Activated CD4-positive, alpha-beta T cell treated with anti-CD3 and anti-CD28 coated beads, Interleukin-10, Interleukin-2, amounts not matched to agents 100 ng/mL and 50 ng/mL, durations not matched to agents 16 hours and 8 hours (primary cell): ENCODE measurements at places on chromosomes 4 and X.

- no peak for DNase-seq
Observed at GRCh38 chrX:55210931-55211677, 9.0 kb upstream of the PAGE5 start.

DNA sequence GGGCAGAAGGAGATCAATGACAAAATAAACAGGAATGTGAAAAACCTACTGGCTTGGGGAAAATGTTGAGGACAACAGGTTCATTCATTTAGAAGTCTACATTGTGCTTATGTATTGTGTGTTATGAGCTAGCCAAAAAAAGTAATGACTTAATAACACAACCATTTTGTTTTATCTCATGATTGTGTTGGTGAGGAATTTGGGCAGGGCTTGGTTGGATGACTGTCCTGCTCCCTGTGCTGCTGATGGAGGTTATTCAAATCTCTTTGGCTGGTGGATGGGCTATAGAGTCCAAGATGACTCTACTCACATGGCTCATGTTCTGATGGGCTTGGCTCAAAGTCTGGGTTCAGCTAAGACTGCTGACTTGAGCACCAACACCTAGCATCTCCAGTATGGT, 116.3 kb downstream of the HS3ST1 start:
- DNase-seq, result no peak

DNA sequence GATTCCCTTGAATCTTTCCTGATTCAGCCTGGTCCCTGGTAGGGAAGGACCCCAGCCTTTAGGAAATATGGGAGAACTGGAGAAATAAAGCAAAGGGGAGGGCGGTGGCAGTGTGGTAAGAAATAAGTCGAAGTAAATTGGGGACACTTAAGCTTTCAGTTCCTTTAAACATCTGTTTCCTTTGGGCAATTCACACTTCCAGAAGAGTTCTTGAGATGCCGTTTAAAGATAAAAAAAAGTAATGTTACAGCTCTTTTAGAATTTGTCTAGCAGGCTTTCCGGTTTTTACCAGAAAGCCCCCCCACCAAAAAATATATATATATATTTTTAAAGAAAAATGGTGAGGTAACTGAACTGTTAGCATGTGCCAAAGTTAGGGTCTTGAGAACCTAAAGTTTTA, 46.6 kb downstream of the TSPAN7 start:
- DNase-seq, result no peak

- no peak for DNase-seq
Observed at GRCh38 chrX:101117701-101118100, 19.7 kb downstream of the CENPI start.

DNA sequence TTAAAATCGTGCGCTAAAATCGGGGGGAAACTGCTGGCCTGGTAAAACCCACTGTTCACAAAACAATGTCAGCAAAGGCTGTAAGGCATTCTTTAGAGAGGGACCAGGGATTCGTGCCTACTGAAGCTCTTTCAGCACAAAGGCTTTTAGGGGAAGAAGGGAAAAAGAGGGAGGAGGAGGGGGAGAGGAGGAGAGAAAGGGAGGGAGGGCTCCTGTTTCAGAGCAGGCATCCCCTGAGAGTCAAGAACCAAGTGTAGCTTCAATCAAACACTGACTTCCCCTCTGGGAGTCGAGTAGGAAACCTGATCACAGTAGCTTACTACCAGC, 9.5 kb downstream of the BCOR start:
- no peak for DNase-seq

DNA sequence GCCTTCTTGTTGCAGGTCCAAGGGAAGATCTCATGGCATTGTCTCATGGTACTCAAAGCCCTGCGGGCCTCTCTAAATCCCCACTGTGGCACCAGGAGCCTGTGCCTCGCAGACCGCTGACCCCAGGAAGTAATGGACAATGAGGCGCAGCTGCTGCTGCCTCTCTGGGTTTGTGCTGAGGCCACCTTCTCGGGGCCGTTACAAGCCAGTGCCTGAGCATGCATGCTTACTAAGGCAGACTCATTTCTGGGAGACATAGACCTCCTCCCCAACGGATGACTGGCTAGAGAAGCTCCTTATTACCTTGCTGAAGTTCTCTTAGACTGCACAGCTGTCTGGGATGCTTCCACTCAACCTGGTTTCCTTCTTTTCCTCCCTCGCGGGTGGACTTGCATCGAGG, 1.3 kb downstream of the BDH2 start:
- DNase-seq, result no peak

DNA sequence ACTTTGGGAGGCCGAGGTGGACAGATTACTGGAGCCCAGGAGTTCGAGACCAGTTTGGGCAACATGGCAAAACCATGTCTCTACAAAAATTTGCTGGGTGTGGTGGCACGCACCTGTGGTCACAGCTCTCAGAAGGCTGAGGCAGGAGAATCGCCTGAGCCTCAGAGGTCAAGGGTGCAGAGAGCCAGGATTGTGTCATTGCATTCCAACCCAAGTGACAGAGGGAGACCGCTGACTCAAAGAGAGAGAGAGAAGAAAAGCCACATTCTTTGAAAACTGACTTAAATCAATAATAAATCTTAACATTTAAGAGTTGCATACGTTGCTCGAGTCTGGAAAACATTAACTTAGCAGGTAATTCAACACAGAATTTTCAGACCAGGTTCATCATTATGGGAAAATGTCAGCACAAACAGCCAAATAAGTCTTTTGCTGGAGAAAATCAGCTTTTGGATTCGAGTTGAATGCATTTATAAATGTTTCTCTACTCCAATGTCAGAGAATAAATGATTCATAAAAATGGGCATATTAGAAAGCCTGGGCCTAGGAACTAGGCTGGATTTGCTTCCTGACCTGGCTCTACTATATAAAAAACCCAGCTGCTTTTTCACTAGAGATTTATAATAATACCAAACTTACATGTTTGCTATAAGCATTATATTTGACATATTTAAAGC, 68.3 kb upstream of the RBPJ start:
- DNase-seq, result peak; percentile 73

GRCh38 chr4:110270492-110271197, 72.2 kb upstream of the ELOVL6 start:
- DNase-seq, result no peak

- no peak for DNase-seq
Observed at GRCh38 chr4:173697840-173698239, 167.8 kb upstream of the HAND2 start.

DNA sequence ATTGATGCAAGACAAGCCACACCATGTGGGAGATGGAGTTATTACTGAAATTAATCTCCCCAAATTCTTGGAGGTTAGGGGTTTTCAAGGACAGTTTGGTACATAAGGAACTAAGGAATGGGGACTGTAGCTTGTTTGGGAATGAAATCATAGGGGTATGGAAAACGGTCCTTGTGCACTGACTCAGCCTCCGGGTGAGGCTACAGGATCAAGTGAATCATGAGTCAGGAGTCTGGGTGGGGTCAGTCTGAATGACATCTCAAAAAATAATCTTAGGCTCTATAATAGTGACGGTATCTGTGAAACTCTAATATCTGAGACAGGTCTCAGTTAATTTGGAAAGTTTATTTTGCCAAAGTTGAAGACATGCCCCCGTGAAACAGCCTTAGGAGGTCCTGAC, 128.5 kb upstream of the CYSLTR1 start:
- no peak for DNase-seq

GRCh38 chrX:18422325-18422724, 3.1 kb upstream of the CDKL5 start:
- DNase-seq, result no peak

DNA sequence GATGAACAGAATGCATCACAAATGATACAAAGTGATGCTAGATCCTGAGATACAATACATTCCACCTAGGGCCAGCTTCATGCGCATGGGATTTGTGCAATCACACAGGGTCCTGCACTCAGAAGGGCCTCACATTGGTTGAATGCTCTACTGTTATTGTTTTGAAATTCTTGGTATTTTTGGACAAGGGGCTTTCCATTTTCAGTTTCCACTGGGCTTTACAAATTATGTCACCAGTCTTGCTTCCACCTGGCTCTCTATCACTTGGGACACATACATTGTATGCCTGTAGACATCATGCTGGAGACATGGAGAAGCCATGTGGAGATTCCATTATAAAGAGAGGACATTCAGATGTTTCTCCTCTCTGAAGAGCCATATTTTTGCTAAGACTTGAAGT, 155.8 kb downstream of the NAA11 start:
- no peak for DNase-seq

GRCh38 chrX:10538831-10539230, 81.6 kb downstream of the MID1 start:
- DNase-seq, result no peak

GRCh38 chrX:30627818-30628652, 25.2 kb upstream of the GK start:
- DNase-seq, result no peak

DNA sequence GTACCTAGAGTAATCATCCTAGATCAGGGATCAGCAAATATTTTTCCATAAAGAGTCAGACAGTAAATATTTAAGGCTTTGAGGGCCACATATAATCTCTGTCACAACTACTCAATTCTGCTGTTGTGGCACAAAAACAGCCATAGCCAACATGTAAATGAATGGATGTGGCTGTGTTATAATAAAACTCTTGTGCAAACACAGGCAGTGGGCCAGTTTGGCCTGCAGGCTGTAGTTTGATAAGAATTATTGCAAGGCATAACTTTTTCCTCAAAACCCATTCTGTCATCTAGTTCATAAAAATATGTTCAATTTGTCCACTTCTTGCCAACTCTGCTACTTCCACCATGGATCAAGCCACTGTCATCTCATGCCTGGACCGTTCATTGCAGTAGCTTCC, 39.4 kb upstream of the SHROOM4 start:
- DNase-seq, result no peak

GRCh38 chr4:40055511-40055862, 1.2 kb upstream of the N4BP2 start:
- peak; percentile 90 for DNase-seq

DNA sequence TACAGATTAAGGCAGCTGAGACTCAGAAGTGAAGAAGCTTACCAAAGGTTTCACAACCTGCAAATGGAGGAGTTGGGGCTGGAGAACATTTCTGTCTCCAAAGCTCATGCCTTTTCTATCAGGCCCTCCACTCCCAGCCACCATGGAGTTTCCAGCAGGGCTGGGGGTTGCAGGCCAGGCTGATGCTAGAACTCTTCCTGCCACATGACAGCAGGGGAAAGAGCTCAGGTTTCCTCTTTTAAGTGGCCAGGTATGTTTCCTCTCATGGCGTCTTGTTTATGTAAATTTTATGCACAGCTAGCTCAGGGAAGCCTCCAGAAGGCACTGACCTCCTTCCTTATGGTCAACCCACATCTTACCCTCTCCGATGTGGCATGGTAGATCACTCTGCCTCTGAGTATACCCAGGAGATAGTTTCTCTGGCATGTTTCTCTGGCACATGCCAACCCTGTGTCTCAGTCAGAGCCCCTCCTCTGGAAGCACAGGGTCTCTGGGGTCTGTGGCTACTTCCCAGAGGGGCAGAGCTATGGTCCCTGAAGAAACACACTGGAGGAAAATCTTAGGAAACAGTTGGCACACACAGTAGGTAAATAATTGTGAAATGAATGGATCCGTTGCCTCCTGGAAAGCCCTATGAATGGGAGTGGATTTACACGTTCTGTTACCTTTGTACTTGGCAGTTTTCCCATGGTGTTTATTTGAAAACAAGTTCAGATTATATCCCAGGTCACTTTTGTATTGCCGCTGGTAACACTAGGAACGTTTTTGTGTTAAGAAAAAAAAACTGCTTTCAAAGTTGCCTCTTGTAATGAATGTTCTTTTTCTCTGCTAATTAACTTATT, 28.9 kb downstream of the PDK3 start:
- DNase-seq, result no peak

DNA sequence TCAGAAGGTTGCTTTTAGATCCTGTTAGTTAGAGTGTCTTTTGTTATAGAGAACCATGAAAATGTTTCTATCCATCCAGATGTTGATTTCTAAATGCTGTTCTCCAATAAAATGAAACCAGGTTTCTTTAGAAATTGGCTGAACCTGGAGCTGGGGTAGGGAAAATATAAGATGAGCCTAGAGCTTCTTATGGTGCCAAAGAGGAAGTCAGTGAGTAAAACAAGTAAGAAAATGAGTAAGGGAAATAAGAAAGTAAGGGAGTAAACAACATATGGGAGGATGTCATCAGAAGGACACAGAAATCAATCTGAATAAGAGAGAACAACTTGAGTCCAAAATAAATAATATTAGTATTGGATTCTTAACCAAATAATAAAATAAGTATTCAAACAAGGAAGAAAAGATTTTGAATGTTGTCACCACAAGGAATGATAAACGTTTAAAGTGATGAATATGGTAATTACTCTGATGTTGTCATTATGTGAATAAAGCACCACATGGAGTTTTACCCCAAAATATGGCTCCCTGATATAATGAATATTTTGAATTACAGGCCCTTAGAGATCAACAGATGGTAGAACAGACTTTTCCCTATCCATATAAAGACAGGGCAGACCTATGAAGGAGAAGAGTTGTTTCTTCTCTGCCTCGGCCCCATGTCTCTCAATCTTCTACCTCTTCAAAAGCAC, 506.1 kb downstream of the IL15 start:
- no peak for DNase-seq

- DNase-seq, result no peak
Observed at GRCh38 chr4:101471201-101471600, 123.9 kb upstream of the PPP3CA start.

DNA sequence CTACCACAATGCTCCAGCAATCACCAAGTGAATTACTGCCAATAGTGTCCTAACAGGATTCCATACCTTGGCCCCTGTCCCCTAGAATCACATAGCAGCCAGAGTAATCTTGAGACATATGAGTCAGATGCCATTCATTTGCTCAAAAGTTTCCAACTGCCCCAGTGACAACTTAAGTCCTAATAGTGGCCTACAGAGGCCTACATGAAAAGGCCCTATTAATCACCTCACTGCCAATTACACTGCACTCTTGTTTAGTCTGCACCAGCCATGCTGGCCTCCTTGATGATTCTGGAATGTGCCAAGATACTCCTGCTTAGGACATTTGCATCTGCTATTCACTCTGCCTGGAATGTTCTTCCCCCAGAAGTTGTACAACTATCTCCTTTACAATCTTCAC, 130.7 kb downstream of the NR3C2 start:
- DNase-seq, result no peak

- DNase-seq, result no peak
Observed at GRCh38 chr4:179110356-179110755, 1668.1 kb upstream of the AGA start.

GRCh38 chrX:106246511-106246910, 78.4 kb downstream of the PWWP3B start:
- no peak for DNase-seq

GRCh38 chr4:5027346-5027745, 8.1 kb upstream of the CYTL1 start:
- DNase-seq, result no peak

- DNase-seq, result no peak
Observed at GRCh38 chr4:51901363-51901762, 58.4 kb downstream of the DCUN1D4 start.

GRCh38 chr4:29805916-29806480, 914.2 kb upstream of the PCDH7 start:
- DNase-seq, result no peak

- DNase-seq, result no peak
Observed at GRCh38 chr4:150164956-150165629, 86.8 kb downstream of the DCLK2 start.

- no peak for DNase-seq
Observed at GRCh38 chr4:76488888-76489685, 54.1 kb downstream of the SHROOM3 start.

GRCh38 chrX:132272826-132273225, 53.6 kb upstream of the RAP2C start:
- no peak for DNase-seq
